ENCODE measurements at places on chromosomes 12 and 14.

- DNase-seq: no peak
Measured at GRCh38 chr12:118727196-118727978, 254.0 kb upstream of the SRRM4 start.

- DNase-seq: no peak
Measured at GRCh38 chr14:46793144-46793543, 141.6 kb upstream of the RPL10L start.

GRCh38 chr12:105622846-105623736 lies 292.6 kb downstream of the C12orf75 start:
- DNase-seq: no peak

DNA sequence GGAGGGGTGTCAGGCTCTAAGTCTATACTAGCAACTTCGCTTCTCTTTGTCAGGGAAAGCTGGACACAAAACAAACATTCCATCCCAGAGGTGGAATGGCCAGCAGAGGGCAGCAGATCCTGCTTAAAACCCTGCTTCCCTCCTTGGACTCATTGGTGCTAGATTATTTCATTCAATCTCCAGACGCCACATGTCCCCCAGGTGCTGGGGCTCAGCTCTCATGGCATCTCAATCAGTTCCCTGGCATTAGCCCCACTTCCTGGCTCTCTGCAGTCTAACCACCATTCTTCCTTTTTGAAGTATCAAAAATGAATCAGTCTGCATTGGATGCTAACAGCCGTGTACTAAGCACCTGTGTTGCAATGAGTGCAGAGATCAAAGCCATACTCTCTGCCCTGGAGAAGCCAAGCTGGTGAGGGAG lies 8.1 kb upstream of the PPP1R1A start:
- peak; percentile 42 for DNase-seq

GRCh38 chr14:96783043-96783914 lies 13.9 kb upstream of the VRK1 start:
- DNase-seq: no peak

- no peak for DNase-seq
Measured at GRCh38 chr12:56029166-56029519, 8.3 kb downstream of the IKZF4 start.

- DNase-seq: no peak
Measured at GRCh38 chr12:71888521-71888920, 49.0 kb downstream of the TBC1D15 start.

GRCh38 chr14:78566026-78566858 lies 396.1 kb downstream of the NRXN3 start:
- DNase-seq: peak; percentile 75

Data from iPS DF 19.7 (cell line).